AG09319 (cell line): ENCODE measurements at places on chromosomes 12 and 14.

- DNase-seq: no peak
These were observed 993 bp downstream of the CCDC196 start for GRCh38 chr14:66487164-66487563.

DNA sequence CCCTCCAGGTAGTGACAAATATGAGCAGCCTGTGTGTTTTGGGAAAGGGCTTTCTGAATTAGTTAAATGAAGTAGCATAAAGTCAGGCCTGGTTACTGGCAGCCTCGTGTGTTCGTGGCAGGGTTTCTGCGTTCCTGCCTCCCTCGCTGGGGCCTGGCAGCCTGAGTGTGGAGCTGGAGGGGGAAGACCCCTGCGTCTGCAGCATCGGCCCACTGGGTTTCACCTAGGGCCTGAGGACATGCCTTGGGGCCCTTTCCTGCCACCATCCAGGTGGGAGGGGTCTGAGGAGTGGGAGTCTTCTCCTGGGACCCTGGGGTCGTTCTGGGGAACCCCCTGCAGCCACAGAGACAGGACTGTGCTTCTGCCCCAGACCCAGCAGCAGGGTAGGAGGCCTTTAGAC, 20.4 kb upstream of the AMN start:
- no peak for DNase-seq

GRCh38 chr12:129776977-129777667, 126.7 kb downstream of the TMEM132D start:
- DNase-seq: no peak

GRCh38 chr12:124713436-124714082, 146.1 kb upstream of the NCOR2 start:
- no peak for DNase-seq

DNA sequence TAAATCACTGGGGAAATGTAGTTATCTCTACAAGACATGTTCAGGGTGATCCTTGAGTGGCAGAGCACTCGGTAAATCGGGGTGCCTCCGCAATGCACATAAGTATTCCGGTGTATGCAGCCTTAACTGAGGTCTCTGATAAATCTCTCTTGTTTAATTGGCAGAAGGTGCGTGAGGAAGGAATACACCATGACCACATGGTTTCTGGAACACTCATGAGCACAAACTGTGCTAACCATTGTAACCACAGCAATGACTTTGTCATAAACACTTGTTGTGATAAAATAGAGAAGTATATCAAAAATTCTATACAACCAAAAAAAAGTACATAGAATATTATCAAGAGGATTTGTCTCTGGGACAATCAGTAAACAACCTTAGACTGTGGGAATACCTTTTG, 146.8 kb upstream of the DIO2 start:
- no peak for DNase-seq

DNA sequence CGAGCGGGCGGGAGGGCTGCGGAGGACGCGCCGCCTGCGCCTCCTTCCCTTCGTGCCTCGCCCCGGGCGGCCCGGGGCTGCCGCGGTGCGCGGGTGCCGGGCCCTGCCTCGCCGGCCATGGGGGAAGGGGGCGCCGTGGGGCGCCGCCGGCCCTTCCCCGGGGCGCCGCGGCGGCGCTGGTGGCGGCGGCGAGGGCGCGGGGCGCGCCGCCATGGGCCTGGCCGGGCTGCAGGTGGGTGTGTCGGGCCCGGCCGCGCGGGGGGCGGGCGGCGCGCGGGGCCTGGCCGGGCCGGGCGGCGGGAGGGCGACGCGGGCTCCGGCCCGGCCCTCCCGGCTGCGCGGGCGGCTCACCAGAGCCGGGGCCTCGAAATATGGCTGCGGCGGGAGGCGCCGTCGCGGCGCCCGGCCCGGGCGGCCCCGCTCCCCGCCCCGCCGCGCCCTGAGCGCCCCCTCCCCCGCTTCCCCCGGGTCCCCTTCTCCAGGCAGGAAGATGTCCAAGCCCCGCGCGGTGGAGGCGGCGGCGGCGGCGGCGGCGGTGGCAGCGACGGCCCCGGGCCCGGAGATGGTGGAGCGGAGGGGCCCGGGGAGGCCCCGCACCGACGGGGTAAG, 5.1 kb downstream of the KMT5A start:
- no peak for DNase-seq

DNA sequence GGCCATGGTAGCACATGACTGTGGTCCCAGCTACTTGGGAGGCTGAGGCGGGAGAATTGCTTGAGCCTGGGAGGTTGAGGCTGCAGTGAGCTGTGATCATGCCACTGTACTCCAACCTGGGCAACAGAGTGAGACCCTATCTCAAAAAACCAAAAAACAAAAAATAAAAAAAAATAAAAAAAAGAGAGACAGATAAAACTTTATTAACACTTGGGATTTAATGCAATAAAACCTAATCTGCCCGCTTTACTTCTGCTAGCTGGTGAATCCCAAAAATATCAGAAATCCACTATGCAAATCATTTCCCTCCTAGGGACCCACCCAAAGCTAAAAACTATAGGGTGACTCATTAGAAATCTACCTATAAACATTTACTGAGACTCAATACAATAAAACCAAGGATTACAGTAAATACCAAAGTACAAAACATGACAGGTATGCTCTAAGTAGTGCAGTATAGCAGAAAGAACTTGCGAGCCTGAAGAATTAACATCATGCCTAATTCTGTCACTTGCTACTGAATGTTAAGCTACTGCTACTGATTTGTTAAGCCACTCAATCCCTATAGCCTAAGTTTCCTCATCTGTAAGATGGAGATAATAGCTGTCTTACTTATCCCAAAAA, 50.1 kb upstream of the STAC3 start:
- DNase-seq: no peak

DNA sequence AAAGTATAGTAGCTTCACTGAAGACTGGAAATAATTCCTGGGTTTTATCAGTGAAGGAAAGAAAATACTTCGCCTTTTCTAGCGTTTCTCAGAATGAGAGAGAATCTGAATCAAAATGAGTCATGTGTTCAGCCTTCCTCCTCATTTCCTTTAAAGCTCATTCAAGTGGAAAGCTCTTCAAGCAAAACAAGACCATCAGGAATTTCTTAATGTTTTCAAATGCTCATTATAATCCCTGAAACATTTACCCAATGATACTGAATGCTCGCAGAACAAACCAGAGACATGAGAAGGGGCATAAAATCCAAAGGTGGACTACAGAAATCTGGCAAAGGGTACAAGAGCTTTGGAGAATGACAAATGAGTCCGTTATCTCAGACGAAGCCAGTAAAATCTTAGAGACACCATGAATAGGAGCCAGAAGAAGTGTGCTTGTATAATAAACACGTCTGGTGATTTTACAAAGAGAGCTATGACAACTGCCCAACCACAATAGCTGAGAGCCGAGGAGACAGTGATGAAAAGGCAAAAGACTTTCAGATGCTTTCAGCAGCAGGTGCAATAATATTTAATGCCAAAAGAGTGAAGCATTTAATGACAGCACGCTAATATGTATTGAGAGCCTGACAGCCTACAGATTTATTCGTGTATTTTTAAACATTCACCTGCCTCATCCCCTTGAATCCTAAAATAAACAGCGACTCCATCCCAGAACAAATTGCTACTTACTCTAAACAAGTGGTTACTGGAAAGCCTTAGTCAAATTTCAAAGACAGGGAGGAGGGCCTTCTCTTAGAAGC, 19.0 kb downstream of the SPRING1 start:
- DNase-seq: no peak

- no peak for DNase-seq
These were observed 46.2 kb downstream of the TESC start for GRCh38 chr12:117053050-117053400.

- no peak for DNase-seq
These were observed 8.5 kb upstream of the MGAT4C start for GRCh38 chr12:86264451-86265328.

GRCh38 chr12:72191761-72192160, 80.4 kb upstream of the TRHDE start:
- no peak for DNase-seq

- no peak for DNase-seq
These were observed 62.1 kb downstream of the TNFAIP2 start for GRCh38 chr14:103185051-103186029.

DNA sequence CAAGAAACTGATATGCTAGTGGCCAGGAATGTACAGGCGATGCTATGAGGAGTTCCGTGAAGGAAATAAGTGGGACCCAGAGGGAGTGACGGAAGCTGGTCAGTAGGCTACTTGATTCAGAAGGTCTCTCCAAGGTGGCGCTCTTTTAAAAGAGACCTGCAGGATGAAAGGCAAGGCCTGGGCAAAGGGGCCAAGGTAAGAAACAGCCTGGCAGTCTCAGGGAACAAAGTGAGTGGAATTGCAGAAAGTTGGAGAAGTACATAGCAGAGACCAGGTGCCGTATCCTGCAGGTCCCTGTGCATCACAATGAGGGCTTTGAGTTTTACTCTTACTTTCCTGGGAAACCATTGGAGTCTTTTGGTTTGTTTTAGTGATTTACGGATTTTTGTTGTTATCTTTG, 905.6 kb downstream of the BCL11B start:
- DNase-seq: no peak

GRCh38 chr12:120546050-120546386, 11.9 kb downstream of the RNF10 start:
- no peak for DNase-seq

- DNase-seq: no peak
These were observed 284.6 kb downstream of the TMEM132D start for GRCh38 chr12:129619271-129619670.

- no peak for DNase-seq
These were observed 106.2 kb downstream of the ANO4 start for GRCh38 chr12:100900808-100901207.

- no peak for DNase-seq
These were observed 423.9 kb downstream of the SOX5 start for GRCh38 chr12:23525450-23526072.

- no peak for DNase-seq
These were observed 4.5 kb downstream of the LRCOL1 start for GRCh38 chr12:132605892-132606291.

DNA sequence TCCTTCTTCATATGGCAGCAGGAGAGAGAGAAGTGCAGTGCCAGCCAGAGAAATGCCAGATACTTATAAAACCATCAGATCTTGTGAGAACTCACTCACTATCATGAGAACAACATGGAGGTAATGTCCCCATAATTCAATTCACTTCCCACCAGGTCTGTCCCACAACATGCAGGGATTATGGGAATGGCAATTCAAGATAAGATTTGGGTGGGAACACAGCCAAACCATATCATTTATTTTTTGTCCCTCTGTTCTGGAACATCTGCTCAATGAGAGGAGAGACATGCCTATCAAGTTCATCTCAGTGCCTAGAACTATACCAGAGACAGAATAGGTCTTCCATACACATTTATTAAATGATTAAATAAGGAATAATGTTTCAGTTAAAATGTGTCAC, 543.5 kb downstream of the NRXN3 start:
- DNase-seq: no peak

GRCh38 chr12:11753150-11753499, 103.7 kb downstream of the ETV6 start:
- DNase-seq: no peak

DNA sequence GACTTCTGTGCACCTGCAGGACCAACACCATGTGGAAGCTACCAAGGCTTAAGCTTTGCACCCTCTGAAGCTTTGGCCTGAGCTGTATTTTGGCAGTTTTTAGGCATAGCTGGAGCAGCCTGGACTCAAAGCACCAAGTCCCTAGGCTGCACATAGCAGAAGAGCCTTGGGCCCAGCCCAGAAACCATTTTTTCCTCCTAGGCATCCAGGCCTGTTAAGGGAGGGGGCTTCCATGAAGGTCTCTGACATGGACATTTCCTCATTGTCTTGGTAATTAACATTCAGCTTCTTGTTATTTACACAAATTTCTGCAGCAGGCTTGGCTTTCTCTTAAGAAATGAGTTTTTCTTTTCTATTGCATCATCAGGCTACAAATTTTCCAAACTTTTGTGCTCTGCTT, 475.8 kb upstream of the FLRT2 start:
- no peak for DNase-seq

DNA sequence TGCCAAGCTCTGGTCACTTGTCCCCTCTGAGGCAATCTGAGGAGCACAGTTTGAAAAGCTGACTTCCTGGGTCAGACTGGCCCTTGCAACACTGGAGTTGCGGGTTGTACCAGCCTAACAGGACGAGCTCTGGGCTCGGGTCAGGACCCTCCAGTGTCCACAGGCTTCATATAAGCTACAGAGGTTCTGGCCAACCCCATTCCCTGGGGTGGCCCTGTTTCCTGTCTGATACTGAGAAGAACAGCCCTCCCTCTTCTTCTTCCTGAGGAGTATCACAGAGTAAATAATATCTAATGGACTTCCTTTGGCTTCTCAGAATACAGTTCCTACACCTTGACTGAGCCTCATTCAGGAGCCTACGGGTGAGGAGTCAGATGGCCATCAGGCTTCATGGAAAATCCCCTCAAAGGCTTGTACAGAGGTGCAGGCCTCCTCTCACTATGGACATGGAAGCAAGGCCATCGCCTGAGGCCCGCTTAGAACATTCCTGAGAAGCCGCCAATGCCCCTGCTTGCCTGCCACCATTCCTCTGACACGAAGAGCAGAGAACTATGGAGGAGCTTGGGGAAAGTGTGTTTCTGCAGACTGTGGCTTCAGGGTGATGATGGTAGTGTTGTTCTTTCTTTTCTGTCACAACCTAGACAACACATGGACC, 28.5 kb upstream of the ANO2 start:
- DNase-seq: no peak

- DNase-seq: peak; percentile 41
These were observed 11.2 kb upstream of the GNPNAT1 start for GRCh38 chr14:52802597-52802996.

GRCh38 chr14:94317259-94317658, 5.9 kb downstream of the SERPINA6 start:
- DNase-seq: peak; percentile 16

- no peak for DNase-seq
These were observed 24.1 kb upstream of the CNTN1 start for GRCh38 chr12:40668099-40668529.

DNA sequence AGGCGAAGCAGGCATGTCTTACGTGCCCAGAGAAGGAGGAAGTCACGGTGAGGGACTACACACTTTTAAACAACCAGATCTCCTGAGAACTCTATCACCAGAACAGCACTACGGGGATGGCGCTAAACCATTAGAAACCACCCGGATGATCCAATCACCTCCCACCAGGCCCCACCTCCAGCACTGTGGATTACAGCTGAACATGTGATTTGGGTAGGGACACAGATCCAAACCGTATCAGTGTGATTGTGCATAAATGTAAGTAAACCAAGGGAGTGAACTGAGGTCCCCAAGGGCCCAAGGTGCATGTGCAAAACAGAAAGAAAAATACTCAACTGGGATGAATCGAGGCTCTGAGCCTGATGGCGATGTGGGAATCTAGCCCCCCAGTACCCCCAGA, 134.2 kb downstream of the DICER1 start:
- DNase-seq: no peak

- no peak for DNase-seq
These were observed 40.3 kb downstream of the ADGRD1 start for GRCh38 chr12:130993759-130994670.

- no peak for DNase-seq
These were observed 29.3 kb downstream of the MYF5 start for GRCh38 chr12:80745851-80746505.

- no peak for DNase-seq
These were observed 514.3 kb upstream of the SEL1L start for GRCh38 chr14:82047777-82048470.

- DNase-seq: no peak
These were observed 90.7 kb downstream of the OTOGL start for GRCh38 chr12:80190001-80190400.

- no peak for DNase-seq
These were observed 838.3 kb upstream of the NOVA1 start for GRCh38 chr14:27435923-27436670.

GRCh38 chr12:53105712-53106439, 2.6 kb downstream of the SOAT2 start:
- no peak for DNase-seq
